ENCODE measurements at places on chromosomes 7 and 10.

GRCh38 chr10:12559578-12560178 lies 210.3 kb downstream of the CAMK1D start:
- DNase-seq, result no peak

DNA sequence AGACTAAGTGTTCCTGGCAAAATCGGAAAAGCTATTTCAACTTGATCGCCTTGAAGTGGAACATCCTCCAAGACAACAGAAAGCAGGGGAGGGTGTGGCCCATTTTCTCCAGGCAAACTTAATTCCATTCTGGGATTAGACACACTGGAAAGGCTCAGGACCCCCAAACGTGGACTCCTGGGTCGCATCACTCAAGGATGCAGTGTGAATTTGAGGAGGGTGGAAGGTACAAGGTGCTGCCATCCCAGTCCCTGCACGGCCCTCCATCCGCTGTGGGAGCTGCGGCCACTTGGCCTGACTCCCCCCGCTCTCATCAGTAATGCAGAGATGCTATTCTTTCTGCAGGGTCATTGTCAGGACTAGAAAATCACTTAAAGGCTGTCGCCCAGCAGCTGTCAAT lies 2.4 kb downstream of the CNPY1 start:
- no peak for DNase-seq

DNA sequence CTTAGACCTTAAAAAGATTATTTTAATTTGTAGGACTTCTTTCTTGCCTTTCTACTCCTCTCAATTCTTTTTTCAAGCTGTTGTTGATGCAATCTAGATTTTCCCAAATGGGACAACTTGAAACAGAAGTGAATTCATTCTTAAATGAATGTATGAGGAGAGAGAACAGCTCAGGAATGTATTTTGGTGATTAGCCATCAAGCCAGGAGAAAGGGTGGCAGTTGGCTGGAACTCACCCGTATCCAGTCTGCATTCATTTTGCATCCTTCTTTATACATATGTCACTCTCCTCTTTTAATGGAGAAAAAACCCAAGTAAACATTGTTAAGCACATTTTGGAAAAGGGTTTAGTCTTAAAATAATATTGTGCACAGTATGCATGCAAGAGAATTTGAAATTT lies 251.3 kb downstream of the REEP3 start:
- DNase-seq, result no peak

DNA sequence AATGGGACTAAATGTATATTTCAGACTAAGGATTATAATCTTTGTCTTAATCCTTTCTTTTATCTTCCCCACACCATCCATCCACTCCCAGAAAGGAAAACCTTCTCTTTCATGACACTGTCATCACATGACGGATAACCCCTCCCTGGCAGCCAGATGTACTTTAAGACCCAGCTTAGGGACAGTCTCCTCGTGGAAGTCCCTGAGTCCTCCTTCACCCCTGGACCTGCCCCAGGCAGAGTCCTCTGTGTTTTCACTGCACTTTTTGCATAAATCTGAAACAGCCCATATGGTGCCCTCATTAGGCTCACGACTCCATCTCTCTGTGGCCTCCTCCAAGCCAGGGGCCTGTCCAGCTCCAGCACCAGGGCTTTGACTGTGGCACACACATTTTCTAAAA lies 16.0 kb downstream of the NRAP start:
- no peak for DNase-seq

DNA sequence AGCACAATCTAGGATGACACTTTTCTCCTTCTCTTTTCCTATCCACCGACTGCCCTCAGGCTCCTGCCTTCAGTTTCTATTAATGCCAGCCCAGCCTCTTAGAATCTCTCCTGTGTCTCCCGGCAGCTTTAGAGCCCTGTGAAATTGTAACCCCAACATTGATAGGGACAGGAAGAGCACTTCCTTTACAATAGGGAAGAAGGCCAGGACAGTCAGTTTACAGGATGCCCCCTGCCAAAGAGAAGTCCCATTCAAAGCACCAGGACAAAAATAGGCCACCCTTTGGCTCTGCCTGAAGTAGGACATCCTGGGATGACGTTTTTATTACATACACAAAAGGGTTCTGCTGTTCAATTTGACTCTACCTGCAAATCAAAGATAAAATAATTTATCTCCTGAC lies 64.7 kb upstream of the ANK3 start:
- no peak for DNase-seq

- no peak for DNase-seq
Measured at GRCh38 chr7:23332910-23333612, 33.9 kb downstream of the MALSU1 start.

- DNase-seq, result no peak
Measured at GRCh38 chr10:29037348-29038113, 251.3 kb upstream of the LYZL1 start.

DNA sequence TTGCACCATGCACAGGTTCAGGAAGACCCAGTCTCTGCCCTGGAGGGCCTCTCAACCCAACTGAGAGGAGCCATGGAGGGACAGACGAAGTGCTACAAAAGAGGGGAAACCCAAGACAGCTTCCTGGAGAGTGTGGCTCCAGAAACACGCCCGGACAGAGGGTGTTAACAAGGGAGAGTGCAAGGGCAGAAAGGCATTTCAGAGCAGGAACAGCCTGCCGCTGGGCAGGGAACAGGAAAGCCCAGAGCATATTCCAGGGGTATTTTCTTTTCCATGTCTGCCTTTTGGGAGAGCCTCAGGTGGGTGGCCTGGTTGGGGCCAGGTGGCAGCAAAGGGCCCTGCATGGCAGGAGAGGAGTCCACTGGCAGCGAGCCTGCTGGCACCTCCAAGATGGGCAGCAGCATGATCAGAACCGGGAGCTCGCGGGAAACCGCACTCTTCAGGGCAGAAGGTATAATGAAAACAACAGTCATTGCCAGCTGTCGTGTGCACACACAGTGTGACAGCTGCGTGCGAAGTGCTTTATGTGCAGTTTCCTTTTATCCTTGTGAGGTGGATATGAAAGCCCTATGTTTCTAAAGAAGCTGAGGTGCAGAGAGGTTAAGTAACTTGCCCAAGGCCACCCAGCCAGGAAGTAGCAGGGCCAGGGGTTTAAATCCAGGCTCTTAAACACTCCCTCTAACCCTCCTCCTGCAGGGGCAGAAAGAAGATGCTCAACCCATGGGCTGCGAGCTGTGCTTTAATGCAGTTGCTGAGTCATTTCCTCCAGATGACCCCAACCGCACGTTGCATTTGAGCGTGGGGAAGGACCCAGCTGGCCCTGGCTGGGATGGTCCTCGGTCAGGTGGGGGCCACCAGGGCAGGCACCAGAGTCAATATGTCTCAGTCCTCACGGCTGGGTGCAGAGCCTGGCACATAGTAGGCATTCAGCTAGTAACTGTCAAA lies 128.6 kb downstream of the OAT start:
- peak; percentile 50 for DNase-seq

GRCh38 chr7:99190359-99191009 lies 17.4 kb downstream of the KPNA7 start:
- no peak for DNase-seq

- no peak for DNase-seq
Measured at GRCh38 chr10:132283604-132284382, 24.0 kb downstream of the STK32C start.

GRCh38 chr7:138670594-138670993 lies 30.6 kb downstream of the SVOPL start:
- DNase-seq, result no peak

GRCh38 chr10:22992621-22993020 lies 64.8 kb downstream of the ARMC3 start:
- no peak for DNase-seq
